ENCODE measurements at places on chromosomes 1 and 21.

DNA sequence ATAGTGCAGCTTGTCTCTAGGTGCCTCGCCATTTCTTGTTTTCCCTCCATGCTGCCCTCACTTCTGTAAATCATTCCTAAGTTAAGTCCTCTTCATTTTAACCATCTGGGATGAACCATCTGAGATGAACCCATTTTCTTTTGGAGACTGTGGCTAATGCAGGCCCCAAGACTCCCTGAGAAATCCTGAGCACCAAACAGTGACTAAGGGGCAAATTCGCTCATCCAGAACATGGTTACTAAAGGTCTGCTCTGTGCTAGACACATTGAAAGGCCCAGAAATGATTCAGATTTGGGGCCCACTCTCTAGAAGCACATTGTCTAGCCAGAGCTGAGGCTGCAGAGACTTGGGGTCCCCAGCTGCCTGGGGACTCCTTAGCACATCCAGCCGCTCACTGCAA is 151.9 kb upstream of the CTTNBP2NL start:
- DNase-seq, result no peak

DNA sequence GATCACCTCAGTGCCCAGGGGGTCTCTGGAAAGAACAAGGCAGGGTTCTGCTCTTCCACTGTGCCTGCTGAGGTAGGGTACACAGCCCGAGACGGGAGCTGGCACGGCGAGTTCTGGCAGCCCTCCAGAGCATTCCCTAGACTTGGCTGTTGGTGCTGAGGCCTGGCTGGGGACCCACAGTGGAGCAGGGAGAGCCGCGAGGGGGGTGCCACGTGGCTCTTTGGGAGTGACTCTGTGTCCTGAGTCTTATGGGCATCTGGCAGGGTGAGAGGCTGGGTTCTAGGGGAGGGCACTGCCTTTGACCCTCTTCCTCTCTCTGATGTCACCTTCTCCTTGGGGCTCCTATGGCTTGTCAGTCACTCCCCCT is 336.4 kb downstream of the CAMTA1 start:
- DNase-seq, result no peak

- DNase-seq, result no peak
These were observed 59.4 kb upstream of the B3GALT5 start for GRCh38 chr21:39553331-39553730.

DNA sequence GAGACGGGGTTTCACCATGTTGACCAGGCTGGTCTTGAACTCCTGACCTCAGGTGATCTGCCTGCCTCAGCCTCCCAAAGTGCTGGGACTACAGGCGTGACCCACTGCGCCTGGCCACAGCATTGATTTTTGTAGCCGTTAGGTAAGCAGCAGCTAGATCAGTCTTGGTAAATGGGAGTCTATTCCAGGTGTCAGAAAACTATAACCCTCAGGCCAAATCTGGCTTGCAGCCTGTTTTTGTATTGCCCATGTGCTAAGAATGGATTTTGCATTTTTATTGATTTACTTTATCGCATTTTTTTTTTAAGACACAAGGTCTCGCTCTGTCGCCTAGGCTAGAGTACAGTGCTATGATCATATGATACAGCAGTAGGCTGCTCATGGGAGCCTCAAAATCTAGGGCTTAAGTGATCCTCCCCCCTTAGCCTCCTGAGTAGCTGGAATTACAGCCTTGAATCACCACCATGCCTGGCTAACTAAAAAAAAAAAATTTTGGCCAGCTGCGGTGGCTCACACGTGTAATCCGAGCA is 16.6 kb upstream of the SRSF10 start:
- DNase-seq, result no peak

DNA sequence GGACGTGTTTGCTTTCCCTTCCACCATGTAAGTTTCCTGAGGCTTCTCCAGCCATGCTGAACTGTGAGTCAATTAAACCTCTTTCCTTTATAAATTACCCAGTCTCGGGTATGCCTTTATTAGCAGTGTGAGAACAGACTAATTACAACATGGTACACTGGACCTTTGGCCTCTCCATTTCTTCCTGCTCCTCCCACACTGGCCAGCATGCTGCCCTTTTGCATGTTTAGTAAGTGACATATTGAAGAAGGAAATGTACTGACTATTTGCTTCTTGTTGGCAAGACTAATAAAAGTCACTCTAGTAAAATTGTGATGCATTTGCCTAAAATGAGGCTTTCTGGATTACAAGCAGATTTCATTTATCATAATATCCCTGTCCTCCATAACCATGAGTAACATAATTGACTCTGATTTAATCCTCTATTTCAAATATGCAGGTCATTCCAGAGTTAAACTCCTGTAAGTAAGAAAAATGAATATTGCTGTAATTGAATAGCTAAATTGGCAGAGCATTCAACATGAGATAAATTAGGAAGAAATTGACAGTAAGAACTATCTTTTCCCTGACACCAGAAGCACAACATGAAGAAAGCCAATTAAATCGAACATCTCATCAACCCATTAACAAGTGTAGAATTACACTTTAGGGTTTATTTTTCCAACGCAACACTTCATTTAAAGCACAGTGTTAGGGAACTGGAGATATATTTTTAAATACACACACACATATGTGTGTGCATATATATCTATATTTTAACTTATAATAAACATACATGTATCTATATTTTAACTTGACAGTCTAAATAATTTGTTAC is 427.8 kb upstream of the ZP4 start:
- DNase-seq, result no peak

- no peak for DNase-seq
These were observed 88.3 kb upstream of the NGF start for GRCh38 chr1:115426231-115426771.

GRCh38 chr1:193355178-193355577 is 168.8 kb upstream of the B3GALT2 start:
- no peak for DNase-seq

- no peak for DNase-seq
These were observed 650.4 kb downstream of the LMO4 start for GRCh38 chr1:87979079-87979478.

- DNase-seq, result no peak
These were observed 23.2 kb upstream of the CAMTA1 start for GRCh38 chr1:6762060-6762459.

DNA sequence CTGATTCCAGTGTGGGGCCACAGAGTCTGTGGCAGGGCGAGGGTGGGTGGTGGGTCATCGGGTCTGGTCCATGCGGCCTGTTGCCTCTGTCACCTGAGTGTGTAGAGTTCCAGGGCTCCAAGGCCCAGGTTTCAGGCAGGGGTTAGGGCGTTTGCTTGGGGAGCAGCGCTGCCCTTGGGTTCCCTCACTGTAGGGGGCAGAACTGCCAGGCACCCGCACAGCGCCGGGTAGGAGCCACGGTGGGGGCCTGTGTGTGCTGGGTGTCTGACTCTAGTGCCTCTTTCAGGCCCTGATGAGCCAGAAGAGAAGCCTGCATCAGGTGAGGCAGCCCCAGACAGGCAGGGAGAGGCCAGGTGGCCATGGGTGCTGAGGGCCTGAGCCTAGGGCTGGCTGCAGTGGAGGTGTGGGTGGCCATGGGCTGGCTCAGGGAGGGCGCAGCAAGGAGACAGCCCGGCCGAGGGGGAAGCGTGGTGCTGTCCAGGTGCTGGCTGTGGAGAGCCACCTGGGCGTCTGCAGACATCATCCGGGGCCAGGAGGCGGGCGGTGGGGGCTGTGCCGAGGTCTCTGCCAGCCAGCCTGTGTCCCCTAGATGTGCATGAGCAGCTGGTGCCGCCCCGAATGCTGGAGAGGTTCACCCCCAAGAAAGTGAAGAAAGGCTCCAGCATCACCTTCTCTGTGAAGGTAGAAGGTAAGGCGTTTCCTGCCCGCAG is 72.3 kb downstream of the TRIM11 start:
- no peak for DNase-seq

DNA sequence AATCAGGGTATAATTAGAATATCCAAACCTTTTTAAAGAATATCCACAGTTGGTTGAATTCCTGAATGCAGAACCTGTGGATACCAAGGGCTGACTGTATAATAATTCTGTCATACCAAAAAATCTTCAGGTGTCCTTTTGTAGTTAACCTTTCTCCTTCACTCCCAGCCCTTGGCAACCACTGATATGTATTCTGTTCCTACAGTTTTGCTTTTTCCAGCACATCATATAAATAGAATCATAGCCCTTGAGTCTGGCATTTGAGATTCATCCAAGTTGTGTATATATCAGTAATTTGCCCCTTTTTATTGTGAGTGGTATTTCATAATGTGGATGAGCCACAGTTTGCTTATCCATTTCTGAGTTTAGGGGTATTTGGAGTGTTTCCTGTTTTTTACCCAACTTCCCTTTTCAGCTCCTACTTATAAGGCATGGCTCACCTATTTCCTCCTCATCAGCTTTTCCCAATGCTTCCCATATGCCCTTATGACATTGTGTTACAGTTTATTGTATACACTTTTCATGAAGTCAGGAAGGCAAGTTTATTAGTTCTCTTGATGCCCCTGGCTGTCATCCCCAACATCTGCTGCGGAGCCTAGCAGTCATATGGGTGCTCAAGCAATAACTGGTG is 35.0 kb upstream of the AGO1 start:
- DNase-seq, result no peak

GRCh38 chr1:184152434-184152898 is 100.9 kb downstream of the TSEN15 start:
- no peak for DNase-seq

GRCh38 chr21:29914326-29914725 is 25.5 kb downstream of the GRIK1 start:
- no peak for DNase-seq

DNA sequence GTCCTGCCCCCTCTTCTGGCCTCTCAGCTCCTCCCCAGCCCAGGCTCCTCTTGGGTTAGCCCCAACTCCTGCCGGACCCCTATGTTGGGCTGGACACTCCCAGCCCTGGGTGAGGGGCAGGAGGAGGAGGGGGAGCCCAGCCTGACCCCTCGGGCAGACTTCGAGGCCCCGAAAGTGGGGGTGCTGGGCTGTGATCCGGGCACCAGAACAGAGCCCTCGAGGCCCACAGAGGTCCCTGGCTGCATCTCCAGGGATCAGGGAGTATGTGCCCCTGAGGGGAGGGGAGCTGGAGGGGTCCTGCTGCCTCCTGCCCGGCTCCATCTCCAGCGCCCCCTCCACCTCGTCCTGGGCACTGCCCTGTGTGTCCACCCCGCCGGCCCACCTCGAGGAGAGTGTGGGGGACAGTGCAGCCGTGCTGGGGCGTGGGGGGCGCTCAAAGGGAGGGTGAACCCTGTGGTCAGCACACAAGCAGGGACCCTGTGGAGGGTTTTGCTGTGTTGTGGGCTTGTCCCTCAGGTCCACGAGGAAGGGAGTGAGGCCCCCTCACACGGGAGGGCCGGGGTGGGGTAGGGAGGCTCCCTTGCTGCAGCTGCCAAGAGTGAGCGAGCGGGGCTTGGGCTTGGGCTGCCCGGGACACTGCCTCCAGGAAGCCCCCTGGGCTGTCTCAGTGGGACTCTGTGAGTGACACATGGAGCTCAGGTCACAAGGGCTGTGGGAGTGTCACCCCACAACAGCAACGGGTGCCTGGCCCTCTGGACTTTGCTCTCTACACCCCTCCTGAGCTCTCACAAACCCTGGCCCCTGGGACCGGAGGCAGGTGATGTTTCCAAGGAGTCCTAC is 54.4 kb downstream of the COL18A1 start:
- no peak for DNase-seq

DNA sequence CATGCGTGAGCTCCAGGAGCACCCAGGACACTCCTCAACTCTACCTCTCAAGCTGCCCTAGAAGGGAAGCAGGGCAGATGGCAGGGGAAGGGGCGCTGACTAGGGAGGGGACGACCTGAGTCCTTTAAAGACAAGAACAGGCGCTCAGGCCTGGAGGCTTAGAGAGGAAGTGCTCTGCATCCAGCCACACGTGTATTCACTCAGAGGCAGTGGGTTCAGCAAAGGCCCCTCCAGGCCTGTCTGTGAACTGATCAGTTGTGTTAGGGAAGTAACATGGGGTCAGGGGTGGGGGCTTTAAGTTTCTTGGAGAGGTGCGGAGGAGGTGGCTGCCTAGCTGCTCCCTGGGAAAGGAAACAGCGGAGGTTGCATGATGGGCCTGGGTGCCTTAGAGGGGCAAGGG is 37.1 kb upstream of the ARF1 start:
- DNase-seq, result no peak

DNA sequence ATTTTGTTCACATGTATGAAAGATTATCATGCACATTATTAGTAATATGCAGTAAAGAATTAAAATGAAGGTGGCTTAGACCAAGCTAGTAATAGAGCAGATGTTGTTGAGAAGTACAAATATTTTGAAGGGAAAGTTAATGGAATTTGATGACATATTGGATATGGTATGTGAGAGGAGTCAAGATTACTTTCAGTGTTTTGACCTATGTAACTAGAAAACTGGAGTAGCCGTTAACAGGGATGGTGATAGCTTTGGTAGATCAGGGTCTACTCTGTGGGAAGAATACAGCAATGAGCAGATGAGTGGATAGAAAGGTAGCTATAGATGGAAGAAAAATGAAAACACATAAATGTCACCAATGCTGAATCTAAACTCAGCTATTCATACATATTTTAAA is 163.2 kb upstream of the LRRC7 start:
- no peak for DNase-seq
